ENCODE measurements at places on chromosomes 6 and 20. TPM values are rescaled to one million over a fixed set of nuclear protein-coding genes. Genes with fewer than 3 reads are reported as not detected.

Gene KIF25
- not detected for total RNA-seq

Gene SGK1
- total RNA-seq, result 420 TPM

Gene SNRPB
- 248 TPM for total RNA-seq

Gene GLP1R
- total RNA-seq, result not detected

Gene RAB22A
- 15.8 TPM for total RNA-seq

Gene PRPH2
- 3.0 TPM for total RNA-seq

Gene GPR63
- total RNA-seq, result 0.47 TPM

Gene CD24
- total RNA-seq, result 7.5 TPM

Gene GABRR1
- total RNA-seq, result not detected

Measured in pericardium fibroblast (primary cell).